Colonic mucosa (tissue), 4 donors: ENCODE measurements at places on chromosomes 11 and 22.

- peak; percentile 28 for DNase-seq
Measured at GRCh38 chr22:43228330-43228729, 41.4 kb upstream of the TTLL12 start.

- DNase-seq = no peak
Measured at GRCh38 chr11:43916621-43917020, 25.8 kb upstream of the C11orf96 start.

DNA sequence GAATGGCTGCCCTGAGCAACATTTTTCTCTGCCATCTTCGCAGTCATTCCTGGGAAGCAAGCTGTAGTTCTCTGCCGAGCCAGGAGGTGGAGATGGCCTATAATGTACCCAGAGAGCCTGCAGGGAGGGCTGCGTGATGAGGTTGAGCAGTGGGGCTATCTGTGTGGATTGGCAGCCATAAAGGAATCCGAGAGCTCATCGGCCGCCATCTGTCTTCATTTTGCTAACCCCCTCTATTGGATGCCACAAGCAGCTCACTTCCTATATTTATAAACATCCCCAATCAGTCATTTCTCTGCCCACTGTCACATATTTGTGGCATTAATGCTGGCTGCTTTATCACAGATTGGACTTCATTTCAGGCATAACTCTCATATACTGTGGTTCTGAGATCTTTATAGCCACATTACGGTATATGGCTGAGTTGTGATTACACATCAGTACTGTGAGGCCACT, 209.5 kb downstream of the NTM start:
- DNase-seq = no peak

DNA sequence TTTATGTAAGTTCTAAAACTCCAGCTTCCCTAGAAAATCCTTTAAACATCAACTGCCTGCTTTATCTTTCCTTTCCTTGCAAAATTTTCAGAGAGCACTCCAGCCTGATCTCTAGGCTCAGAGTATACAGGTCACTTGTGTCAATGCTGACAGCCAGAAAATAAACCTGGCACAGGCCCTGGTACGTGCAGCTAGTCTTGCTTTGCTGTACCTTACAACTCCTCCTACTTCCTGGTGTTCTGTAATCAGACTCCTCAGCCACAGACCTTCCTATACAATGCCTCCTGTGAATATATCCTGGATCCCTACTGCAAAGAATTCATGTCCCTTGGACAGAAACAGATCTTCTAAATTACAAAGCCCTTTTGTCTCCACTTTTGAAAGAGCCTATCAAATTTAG, 24.2 kb upstream of the TMEM123 start:
- DNase-seq = peak; percentile 86

DNA sequence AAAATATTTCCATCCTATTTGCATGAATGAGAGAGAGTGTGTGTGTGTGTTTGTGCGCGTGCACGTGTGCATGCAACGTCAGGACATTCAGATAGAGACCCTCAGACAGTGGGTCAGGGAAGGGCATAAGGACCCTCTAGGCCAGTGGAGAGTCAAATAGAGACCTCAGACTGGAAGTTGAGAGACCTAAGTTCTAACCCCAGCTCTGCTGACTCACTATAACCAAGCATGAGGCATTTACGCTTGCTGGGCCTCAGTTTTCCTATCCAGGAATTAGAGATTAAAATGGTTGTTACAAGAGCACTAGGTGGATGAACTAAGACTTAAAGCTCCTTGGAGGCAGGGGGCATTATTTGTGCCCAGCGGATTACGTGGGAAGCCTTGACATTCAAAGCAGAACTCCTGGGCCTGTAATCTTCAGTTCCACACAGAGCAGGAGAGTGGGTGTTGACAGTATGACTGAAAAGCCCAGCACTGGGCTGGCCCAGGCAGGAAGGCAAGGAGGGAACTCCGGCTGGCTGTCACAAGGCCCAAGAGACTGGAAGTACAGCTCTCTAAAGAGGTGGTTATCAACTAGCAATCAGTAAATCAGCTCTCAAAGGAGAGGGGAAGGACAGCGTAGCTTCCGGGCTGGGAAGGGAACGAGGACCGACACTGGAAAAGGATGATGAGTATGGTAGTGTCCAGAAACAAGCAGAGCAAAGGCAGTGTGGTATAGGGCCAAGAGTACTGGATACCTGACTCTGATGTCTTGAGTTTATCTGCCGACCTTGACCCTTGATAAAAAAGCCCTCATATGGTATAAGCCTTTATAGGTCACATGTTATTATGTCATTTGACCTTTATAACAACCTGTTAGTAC, 9.2 kb downstream of the RHOG start:
- DNase-seq = no peak

GRCh38 chr11:85590848-85591483, 36.2 kb downstream of the DLG2 start:
- no peak for DNase-seq

DNA sequence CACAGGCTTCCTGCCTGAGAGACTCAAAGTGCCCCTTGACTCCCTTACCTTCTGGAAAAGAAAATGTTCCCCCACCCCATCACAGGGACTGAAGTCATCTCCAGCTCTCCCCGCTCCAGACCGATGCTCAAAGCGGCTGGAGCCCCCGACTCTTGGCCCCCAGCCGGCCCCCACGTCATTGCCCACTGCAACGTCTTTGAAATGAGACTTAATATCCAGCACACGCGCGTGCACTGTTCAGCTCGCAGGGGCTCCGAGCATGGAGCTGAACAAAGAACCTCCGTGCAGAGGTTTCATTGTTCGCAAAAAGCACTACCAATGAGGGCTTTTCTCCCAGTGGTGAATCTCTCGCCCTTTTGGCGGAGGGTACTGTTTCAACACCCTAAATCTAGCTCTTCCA, 313.4 kb upstream of the SORL1-AS1 start:
- DNase-seq = no peak

DNA sequence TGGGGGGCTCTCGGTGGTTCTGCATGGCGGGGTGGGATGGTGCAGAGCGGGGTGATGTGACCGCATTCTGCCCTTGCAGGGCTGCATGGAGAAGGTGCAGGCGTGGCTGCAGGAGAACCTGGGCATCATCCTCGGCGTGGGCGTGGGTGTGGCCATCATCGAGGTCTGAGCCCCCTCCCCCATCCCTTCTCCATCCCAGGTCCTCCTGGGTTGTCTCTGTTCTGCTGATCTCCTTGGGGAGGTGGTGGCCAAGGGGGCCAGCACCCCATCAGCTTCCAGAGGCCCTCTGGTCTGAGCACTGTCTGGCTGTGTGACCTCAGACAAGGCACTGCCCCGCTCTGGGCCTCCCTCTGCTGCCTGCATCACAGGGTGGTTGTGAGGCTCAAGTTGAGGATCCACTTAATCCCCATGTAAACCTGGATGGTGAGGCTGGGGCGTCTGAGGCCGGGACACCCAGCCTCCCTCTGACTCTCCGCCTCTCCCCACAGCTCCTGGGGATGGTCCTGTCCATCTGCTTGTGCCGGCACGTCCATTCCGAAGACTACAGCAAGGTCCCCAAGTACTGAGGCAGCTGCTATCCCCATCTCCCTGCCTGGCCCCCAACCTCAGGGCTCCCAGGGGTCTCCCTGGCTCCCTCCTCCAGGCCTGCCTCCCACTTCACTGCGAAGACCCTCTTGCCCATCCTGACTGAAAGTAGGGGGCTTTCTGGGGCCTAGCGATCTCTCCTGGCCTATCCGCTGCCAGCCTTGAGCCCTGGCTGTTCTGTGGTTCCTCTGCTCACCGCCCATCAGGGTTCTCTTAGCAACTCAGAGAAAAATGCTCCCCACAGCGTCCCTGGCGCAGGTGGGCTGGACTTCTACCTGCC, 53.3 kb downstream of the CD82 start:
- no peak for DNase-seq

DNA sequence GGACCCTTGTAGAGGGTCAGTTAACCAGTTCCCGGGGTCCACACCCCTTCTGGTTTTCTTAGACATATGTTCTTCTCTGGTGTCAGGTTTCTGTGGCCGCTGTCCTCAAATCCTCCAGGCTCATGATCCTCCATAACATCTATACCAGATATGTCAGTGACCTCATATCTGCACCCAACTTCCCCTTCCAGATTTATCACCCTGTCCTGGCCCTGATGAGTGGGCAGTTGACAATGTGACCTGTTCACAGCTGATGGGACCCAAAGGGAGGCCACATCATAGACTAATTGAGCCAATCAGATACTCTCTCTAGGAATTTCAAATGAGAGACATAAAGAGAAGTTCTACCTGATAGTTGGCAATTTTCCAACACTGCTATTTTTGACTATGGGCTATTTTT, 5.1 kb downstream of the DKK3 start:
- DNase-seq = no peak

DNA sequence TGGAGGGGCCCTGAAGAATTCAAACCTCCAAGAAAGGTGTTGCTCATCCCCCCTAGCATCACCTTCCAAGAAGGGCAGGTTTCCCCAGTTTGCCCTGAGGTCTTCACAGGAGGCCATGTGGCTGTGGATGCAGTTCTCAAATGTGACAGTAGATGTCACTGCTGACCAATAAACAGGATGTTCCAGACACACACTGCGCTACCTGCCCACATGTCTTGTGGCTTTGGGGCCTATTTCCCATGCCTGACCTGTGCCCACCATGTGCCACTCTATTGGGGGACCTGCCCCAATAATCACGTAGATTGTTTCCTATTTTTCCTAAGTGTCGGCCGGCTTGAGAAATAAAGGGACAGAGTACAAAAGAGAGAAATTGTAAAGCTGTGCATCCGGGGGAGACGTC, 4.5 kb downstream of the GSTT2 start:
- DNase-seq = no peak

DNA sequence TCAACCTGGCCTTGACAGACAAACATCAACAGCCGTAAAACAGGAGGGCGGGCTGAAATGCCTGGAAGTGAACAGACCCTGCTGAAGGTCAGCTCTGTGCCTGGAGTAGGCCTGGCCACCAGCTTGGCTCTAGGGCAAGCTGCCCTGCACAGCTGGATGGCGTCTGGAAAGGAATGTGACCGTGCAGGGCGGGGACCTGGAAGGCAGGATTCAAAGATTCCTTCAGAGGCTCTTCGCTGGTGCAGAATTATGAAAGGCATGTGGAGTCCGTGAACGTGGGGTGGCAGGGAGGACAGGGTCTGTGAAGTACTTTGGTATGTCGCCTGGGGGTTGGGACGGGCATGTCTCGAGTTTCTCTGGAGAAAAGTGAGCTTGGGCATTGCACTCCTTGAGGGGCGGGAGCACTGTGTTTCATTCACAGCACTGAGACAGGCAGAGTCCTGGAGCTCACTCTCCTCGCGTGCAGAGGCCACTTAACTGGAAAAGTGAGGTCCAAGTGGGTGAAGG, 1.5 kb downstream of the EHD1 start:
- DNase-seq = peak; percentile 65

- DNase-seq = no peak
Measured at GRCh38 chr22:27461470-27461869, 340.1 kb downstream of the MN1 start.

GRCh38 chr11:105000167-105000566, 22.8 kb downstream of the CASP5 start:
- DNase-seq = no peak
